ENCODE measurements at places on chromosomes 12 and 14. TPM values are rescaled to one million over a fixed set of nuclear protein-coding genes. Genes with fewer than 3 reads are reported as not detected.
A peak's percentile ranks its signal among the peaks of the same experiment; 100 is the strongest.

- DNase-seq = no peak
These were observed 617.4 kb upstream of the LRFN5 start for GRCh38 chr14:40989260-40989659.

DNA sequence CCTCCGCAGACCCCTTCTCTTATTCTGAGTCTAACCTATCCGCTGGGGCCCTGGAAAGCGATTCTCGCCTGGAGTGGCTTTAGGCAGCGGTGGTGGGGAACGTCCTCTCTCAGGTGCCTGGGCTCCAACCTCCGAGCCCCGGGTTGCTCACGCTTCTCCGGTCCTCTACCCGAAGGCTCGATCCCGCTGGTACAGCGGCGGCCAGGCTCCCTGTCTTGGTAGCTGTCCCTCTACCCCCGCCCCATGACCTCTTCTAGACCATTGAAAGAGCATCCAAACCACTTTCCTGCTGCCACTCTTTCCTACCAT, 505 bp upstream of the HEBP1 start:
- peak; percentile 46 for DNase-seq

Gene CIT
- 11.4 TPM for total RNA-seq

- no peak for DNase-seq
These were observed 196.5 kb upstream of the PRMT8 start for GRCh38 chr12:3294481-3294911.

Gene HHIPL1
- total RNA-seq = 5.3 TPM

DNA sequence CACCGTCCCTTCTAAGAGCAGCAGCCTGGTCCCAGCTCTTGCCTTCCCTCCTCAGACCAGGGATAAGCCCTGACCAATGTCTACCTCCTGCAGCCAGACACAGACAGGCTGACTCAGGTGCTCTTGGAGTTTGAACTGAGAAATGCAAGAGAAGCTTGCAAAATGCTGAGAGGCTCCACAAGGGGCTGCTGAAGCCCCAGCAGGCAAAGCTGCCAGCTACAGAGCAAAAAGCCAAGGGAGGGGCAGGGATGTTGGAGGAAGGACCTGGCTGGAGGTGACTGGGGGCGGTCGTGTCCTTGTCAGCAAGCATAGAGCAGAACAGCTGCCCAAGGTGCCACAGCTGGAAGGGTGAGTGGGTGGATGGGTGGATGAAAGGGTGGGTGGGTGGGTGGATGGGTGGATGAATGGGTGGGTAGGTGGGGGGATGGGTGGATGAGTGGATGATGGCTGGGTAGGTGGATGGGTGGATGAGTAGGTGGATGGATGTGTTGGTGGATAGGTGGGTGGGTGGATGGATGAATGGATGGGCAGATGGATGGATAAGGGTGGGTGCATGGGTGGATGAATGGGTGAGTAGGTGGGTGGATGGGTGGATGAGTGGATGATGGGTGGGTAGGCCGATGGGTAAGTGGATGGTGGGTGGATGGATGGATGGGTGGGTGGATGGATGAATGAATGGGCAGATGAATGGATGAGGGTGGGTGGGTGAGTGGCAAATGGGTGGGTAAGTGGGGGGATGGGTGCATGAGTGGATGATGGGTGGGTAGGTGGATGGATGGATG, 4.0 kb upstream of the INF2 start:
- DNase-seq = no peak

DNA sequence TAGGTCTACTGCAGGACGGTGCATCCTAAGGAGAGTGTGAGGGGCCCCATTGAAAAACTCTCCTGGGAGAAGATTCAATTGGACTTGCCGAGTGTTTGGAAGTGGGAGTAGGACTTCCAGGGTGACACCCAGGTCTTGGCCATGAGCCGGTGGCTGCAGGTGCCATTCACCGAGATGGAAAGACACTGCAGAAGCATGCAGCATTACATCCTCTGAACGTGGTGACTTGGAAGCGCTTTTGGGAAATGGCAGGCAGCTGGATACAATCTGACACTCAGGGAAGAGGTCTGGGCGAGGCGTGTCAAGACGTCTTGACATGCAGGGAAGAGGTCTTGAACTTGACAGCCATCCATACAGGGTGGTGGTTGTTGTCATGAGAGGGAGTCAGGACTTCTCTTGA, 126.9 kb downstream of the PAPOLA start:
- no peak for DNase-seq

GRCh38 chr12:63944586-63945228, 100.2 kb downstream of the SRGAP1 start:
- no peak for DNase-seq

- DNase-seq = no peak
These were observed 63.6 kb downstream of the CHST11 start for GRCh38 chr12:104520242-104520900.

Gene AICDA
- not detected for total RNA-seq

Gene SLC25A47
- total RNA-seq = not detected

Gene LALBA
- not detected for total RNA-seq

Gene FOXG1
- total RNA-seq = 65.2 TPM

- DNase-seq = no peak
These were observed 290.5 kb downstream of the NUAK1 start for GRCh38 chr12:105848286-105848685.

DNA sequence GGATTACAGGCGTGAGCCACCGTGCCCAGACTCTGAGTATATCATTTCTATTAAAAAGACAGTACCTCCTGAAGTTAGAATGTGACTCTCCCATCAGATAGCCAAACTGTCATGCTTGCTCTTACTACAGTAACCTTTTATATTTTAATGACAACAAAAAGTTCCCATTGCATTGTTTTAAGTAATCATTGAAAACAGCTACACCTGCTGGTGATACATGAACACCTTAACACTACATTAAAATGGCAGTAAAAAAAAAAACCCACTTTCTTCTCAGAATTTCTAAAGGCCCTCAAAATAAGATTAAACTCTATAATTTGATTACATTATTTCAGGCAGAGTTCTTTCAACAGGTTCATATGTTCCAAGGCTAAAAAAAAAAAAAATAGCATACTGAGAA, 76.7 kb downstream of the SH2B3 start:
- no peak for DNase-seq

GRCh38 chr14:34093883-34094282, 143.0 kb upstream of the EGLN3 start:
- no peak for DNase-seq

Gene NTS
- 6.5 TPM for total RNA-seq

DNA sequence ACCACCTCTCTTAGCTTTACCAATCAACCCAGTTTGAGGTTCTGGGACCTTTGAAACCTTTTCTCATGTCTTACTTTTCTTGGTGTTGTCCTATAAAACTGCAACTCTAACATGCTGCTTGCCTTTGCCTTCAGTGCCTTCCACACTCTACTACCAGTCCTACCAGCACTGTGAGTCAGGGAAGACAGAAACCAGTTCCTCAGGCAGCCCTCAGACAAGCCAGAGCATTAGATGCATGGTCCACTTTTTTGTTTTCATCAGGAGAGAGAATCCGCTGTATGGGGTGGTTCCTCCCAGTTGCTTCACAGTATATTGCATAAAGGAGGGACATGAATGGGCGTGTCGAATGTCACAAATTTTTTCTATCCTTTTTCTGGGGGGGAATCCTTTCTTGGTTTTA, 17.3 kb upstream of the KLRB1 start:
- DNase-seq = no peak

Gene CLEC7A
- total RNA-seq = 2.0 TPM

DNA sequence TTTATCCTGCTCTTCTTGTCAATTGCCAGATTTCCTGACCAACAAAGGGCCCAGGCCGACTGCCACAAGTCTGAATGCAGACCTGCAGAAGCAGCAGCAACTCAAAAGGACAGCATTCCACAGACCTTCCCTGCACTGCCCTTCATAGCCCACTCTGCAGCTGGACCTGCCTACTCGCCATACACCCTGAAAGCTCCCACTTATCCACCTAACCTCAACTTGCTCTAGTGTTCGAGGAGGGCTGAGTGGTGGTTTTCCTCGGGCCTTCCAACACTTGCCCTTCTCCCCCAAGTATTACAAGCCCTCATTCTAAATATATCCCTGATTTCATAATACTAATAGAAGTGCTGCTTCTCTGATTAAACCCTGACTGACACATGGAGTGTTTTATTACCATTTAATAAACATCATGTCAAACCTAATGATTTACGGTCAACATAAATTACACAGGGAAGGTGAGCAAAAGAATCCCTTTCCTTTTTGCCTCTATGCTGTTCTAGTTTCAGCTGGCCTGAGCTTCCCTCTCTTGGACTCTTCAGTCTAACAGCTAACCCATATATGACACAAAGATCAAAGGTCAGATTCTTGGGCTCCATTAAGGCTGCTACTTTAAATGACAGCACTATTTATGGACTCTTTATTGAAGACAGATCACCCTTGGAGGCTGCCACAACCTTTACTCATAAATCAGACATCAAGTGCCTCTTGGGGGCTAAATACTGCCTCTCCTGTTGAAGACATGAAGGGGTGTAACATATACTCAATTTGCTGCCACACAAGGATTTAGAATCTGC, 1546.9 kb upstream of the TMEM132C start:
- no peak for DNase-seq

GRCh38 chr12:102781117-102781516, 135.9 kb downstream of the PAH start:
- no peak for DNase-seq

Gene GPRC5D
- not detected for total RNA-seq

Gene SLC38A4
- total RNA-seq = 0.41 TPM

- no peak for DNase-seq
These were observed 58.3 kb downstream of the ANAPC7 start for GRCh38 chr12:110345176-110345661.

DNA sequence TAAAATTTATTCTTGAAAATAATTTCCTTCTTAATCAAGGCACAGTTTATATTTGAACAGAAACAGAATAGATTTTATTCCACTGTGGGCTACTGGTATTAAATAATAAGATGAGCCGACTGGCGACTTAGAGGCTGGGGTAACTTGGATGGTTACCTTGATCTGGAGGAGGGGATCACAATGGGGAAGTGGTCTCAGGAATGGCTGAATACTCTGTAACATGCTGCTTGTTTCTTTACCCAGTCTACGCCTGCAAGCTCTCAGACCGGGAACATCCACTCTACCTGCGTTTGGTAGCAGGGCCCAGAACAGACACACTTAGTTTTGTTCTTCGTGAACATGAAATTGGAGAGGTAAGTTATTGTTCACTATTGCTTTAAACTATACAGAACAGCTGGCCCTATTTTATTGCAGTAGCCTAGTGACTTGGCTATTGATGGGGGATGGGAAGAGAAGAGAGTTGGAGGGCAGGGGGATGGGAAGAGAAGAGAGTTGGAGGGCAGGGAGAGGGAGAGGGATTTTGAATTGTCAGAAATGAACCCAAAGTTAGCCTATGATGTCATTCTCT, 67.9 kb downstream of the GNS start:
- DNase-seq = no peak

Gene ACRBP
- total RNA-seq = 0.41 TPM

Gene VPS37B
- total RNA-seq = 13.0 TPM

DNA sequence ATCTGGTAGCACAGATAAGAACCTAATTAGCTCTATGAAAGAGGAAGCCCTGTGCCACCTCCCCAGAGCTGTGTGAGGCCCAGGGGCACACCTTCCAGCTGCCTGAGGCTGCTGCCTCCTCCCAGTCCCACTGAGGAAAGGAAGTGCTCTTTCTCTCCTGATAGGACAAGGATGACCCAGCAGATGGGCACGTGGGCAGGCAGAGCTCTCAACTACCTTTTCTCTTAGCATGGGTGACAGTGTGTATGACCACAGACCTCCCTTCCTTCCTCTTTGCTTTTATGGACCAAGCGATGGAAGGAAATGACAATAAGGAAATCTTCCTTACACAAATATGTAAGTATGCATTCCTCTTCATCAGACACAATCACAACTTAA, 127.6 kb upstream of the AMIGO2 start:
- no peak for DNase-seq

Gene BTG1
- 15.5 TPM for total RNA-seq

Gene MAP3K9
- 11.4 TPM for total RNA-seq

Gene TAS2R30
- total RNA-seq = 6.5 TPM

GRCh38 chr14:95294834-95295599, 24.7 kb downstream of the CLMN start:
- no peak for DNase-seq

DNA sequence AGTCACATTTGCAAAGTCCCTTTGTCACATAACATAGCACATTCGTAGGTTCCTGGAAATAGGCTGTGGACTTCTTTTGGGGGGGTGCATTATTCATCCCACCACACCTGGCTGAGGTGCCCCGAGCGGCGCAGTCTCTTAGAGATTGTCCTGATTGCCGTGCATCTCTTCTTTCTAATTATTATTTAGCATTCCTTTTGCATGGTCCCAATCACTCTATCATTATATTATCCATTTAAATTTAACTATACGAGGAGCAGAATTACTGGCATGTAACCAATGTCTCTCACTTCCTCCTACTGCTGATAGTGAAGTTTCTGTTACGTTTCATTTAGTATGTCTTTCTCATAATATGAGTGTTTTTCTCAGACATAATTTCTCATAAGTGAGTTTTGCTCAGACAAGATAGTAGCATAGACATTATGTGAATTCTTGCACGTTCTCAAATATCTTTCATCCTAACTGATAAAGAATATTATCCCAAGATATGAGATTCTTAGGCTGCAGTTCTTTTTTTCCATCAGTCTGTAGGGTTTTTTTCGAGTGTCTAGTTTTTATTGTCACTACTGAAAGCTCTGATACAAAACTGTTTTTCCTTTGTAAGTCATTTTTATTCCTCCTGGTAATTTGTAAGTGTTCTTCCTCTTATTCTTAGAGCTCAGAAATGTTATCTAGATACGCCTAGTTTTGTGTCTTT, 444.3 kb downstream of the NELL2 start:
- no peak for DNase-seq

- no peak for DNase-seq
These were observed 8.6 kb downstream of the RAN start for GRCh38 chr12:130880411-130880885.

DNA sequence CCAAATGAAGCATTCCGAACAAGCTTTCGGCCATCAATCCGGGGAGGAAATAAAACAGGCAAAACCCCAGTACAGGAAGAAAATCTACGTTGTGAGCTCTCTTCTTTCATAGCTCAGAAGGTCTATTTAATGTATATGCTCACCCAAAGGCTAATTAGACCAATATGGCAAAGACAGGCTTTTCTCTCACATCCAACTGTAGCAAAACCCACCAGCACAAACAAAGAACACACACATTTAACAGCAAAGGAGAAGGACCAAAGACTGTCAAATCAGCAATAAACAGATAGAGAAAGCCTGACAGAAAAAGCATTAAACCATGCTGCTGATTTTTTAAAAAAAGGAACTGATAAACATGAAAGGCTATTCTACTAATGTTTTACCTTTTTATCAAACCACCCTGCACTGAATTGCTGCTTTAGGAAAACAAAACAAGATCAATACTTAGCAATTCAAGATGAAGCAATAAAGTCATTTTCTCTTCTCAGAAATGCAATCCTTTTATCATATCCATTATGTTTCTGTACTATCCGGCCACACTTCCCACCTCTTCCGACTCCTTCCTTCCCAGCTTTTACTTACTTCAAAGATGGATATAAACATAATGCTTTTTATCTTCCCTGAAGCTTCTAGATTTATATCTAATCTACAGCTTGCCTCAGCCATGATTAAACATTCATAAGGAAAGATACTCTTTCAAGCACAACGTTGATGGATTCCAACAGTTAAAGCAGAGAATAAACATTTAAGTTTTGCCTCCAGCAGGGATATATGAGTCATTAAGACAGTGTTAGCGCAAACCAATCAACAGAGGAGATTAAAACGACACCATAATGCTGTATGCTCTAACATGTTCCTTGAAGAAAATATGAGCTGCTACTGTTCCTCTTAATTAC, 74.6 kb upstream of the BBS10 start:
- no peak for DNase-seq

Gene DENND5B
- total RNA-seq = 41.6 TPM

All from frontal cortex (tissue), 4 donors.